ENCODE measurements at places on chromosomes 6 and 20.
A peak's percentile ranks its signal among the peaks of the same experiment; 100 is the strongest.

- DNase-seq: no peak
Measured at GRCh38 chr20:47353692-47354463, 2.6 kb downstream of the ZMYND8 start.

DNA sequence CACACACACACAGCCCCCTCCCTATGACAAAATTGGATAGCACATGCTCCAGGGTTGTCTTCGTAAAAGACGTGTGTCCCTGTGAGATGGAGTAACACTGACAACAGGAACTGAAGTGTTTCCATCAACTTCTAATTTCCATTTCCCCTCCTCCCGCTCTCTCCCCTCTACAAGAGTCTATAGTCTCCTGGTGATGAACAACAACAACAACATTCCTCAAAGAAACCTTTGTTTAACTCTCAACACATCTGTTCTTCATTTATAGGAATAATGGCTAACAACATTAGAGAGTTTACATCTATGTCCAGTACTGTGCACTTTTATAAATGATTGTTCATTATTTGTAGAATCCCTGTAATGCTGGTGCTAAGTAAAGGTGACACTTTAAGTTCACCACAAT, 205.8 kb upstream of the SSTR4 start:
- no peak for DNase-seq

GRCh38 chr6:117555882-117556498, 46.3 kb downstream of the GOPC start:
- no peak for DNase-seq

- DNase-seq: no peak
Measured at GRCh38 chr6:107408714-107409113, 50.6 kb downstream of the PDSS2 start.

GRCh38 chr6:13248994-13249393, 79.3 kb downstream of the TBC1D7 start:
- no peak for DNase-seq

GRCh38 chr6:158539413-158539812, 20.5 kb upstream of the TMEM181 start:
- peak; percentile 37 for DNase-seq

Data from NCI-H2081 (cell line).